Muscle of arm (tissue), 14 donors: ENCODE measurements at places on chromosomes 1 and 21.
A peak's percentile ranks its signal among the peaks of the same experiment; 100 is the strongest.

DNA sequence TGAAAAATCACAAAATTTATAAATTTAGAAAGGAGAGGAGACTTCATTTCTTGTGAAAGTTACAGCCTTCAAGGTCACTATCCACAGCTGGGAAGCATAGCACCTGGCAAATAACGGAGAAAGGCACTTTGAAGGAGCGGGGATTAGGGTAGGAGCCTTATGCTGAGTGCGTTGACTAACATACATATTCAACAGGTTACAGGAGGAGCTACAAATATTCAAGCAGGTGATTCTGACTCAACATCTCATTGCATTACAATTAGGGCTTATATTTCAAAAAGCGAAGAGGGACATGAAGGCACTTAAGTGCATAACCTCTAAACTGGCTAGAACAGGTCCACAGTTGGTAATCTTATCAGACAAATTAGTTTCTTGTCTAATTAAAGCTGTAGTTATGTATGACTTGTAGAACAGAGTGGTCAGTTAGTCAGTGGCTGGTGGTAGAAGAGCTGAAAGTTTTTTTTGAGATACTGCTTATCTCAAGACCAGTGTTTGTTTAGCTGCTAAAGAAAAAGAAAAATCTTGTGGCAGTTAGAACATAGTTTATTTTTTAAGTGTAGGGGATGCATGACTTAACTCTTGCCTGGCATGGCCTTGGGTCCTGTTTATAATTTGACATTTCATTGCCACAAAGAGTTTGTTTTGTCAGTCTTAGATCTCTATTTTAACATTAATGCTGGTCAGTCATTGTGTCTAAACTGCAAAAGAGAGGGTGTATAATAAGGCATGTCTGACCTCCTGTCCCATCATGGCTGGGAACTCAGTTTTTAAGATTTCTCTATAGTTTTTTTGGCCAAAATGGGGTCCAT is 311.5 kb downstream of the DUSP10 start:
- DNase-seq: no peak

GRCh38 chr1:110267260-110267659 is 57.1 kb downstream of the KCNC4 start:
- DNase-seq: no peak

GRCh38 chr1:10753299-10753698 is 43.1 kb downstream of the CASZ1 start:
- no peak for DNase-seq

DNA sequence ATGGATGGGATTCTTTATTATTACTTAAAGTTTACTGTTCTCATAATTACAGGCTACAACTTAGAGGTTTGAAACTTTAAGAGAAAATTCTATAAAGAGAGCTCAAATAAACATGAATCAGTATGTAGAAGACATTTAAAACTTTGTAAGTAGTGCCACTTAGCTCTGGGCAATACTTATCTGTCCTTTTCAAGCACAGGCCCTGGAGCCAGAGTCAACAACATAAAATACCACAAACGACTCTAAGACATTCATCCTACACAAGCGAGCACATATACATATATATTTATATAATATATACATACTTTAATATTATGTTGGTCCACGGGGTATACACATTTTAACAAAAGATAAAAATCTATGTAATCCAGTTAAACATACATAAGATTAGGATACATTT is 24.1 kb upstream of the TTC39A start:
- no peak for DNase-seq

DNA sequence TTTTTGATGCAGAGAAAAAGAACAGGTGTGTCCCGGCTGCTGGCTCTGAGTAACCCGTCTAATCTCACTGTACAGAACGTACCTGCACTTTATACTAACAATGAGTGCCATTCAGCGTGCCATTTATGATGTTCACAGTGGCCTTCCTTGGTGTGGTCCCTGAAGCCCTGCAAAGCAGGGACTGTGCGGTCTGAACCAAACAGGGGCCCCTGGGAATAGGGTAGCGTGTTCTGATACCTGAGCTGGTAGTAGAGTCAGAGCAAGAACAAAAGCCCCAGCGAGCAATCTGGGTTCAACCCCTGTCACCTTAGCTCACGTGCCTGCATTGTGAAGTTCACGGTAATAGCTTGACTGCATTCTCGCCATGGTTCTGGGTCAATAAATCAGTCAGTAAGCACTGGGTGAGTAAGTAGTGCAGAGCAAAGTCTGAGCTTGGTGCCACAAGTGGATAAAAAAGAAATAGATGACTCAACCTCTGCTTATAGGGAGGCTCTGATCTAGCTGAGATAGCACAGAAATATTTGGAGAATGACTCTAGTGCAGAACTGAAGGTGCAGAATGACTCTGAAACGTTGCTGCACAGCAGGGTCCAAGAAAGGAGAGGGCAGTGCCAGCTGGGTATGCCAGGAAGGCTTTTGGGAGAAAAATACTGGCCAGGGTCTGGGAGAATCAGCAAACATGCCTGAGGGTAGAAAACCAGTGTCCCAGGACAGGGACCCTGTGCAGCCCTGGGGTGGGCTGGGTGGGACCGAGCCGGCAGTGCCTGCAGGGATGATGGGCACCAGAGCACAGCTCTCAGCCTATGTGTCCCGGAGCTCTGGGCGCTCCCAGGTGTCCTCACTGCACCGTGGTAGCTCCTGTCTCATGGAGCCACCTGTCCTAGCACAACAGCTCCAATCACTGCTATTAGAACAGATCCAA is 125.9 kb downstream of the RHOU start:
- no peak for DNase-seq

GRCh38 chr21:28239340-28239739 is 753.3 kb downstream of the LTN1 start:
- DNase-seq: no peak

DNA sequence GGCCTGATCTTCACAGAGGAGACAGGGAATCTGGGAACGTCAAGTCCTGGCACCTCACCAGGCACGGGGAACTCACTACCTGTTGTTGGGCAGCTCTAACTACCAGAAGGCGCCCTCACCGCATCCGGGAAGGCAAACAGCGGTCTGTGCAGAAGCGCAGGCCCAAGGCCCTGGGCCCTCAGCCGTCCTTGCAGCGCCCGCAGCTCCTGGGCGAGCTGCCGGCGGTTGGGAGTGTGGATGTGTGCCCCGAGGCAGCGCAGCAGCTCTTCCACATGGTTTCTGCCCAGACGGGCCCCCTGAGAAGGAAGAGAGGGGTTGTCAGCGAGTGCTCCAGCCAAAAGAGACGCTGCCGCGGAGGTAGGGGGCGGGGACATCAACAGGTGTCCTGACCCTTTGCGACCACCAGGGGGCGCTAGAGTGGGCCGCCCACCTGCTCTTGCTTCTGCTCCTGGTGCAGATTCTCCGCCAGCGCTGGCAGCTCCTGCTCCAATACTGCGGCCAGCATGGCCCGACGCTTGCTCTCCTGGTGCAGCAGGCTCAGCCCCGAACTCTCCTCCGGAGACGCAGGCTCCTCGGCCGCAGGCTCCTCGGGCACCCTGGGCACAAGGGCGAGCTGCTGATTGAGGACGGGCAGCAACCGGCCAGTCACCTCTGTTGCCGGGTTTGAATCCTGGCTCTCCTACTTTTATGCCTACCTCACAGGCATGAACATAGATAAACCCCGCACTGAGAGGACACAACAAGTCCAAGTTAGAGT is 9.3 kb downstream of the MAP3K6 start:
- DNase-seq: peak; percentile 79

- DNase-seq: no peak
Observed at GRCh38 chr1:216847397-216848036, 124.3 kb upstream of the ESRRG start.

GRCh38 chr1:233412812-233413211 is 85.3 kb downstream of the MAP3K21 start:
- DNase-seq: no peak

GRCh38 chr1:31488528-31488927 is 75.5 kb downstream of the SERINC2 start:
- DNase-seq: no peak

DNA sequence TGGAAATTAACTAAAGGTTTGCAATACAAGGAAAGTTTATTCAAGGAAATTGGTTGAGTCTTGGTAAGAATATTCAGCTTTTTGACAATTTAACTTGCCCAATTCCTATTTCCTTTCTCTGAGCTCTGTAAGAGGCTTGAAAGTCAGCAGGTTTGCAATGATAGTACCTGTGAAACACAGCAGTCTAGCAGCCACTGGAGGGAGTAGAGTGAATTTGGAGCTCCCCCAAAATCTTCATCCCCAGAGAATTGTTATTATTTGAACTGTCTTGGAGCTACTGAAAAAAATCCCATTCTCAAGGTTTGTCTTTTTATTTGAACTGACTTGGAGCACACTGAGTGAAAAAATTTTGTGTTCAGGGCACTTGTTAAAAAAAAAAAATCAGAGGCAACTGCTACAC is 654.2 kb upstream of the PKN2 start:
- DNase-seq: no peak

- no peak for DNase-seq
Observed at GRCh38 chr1:151992303-151993083, 1.2 kb downstream of the S100A10 start.

GRCh38 chr1:247173431-247173830 is 1.6 kb upstream of the ZNF124 start:
- no peak for DNase-seq
